ENCODE measurements at places on chromosomes 4 and X.
A peak's percentile ranks its signal among the peaks of the same experiment; 100 is the strongest.

GRCh38 chr4:95122001-95122400 lies 364.2 kb downstream of the BMPR1B start:
- DNase-seq = no peak

- no peak for DNase-seq
Measured at GRCh38 chr4:185801471-185801870, 10.5 kb downstream of the SORBS2 start.

DNA sequence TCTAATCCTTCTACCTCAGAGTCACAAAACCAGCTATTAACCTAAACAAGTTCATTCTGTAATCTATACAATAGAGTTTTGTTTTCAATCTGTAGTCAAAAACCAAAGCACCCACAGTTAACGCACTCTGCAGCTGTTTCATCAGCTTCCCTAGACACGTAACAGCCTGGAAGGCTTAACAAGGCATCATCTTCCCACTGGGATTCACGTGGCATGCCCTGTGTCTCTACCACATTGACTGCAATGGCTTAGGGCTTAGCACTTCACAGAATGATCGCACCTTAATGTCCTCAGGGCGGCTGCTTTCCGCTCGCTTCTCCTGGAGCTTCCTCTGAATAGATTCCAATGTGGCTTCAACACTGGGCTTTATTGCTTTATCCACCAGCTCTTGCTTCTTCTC lies 49.7 kb upstream of the NAP1L5 start:
- no peak for DNase-seq

DNA sequence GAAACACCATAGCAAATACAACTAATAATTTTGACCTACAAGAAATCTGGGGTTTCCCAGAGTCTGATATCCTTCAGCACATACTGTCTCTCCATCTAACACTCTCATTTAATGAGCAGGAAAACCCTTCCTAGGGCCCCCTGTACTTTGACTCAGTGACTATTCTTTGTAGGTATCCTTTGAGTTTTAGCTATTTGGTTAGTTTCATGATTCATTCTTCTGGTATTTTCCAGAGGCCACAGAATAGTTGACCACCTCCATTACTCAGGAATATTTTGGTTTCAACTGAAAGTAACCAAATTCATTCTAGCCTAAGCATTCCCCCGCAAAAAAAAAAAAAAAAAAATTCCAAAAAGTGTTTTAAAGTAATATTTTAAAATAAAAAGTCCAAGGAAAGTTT lies 140.0 kb downstream of the IDS start:
- DNase-seq = no peak

DNA sequence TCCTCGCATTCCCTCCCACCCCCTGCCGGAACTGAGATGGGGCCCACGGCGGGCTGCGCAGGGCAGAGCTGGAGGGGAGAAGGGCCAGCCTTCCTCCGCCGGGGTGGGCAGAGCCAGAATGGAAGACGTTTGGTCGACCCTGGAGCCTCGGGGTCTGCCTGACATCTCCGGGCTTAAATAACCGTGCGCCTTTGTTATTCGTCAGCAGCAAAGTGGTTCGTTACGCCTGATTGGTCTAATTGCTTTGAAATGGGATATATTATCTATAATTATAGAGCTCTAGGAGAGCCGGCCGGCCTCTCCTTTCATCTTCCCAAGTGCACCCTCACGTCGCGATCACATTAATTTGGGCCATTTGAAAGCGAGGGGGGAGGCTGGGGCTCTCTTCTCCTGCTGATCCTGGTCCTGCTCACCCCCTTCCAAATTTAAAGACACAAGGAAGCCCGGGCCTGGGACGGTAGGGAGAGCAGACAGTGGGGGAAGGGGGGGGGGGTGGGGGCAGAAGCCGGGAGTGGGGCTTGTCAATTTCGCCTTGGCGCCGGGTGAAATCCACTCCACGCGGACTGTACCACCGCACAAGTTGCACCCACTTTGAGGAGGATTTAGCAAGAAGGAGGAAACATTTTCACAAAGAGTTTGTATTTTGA lies 4.7 kb upstream of the MSX1 start:
- DNase-seq = no peak

DNA sequence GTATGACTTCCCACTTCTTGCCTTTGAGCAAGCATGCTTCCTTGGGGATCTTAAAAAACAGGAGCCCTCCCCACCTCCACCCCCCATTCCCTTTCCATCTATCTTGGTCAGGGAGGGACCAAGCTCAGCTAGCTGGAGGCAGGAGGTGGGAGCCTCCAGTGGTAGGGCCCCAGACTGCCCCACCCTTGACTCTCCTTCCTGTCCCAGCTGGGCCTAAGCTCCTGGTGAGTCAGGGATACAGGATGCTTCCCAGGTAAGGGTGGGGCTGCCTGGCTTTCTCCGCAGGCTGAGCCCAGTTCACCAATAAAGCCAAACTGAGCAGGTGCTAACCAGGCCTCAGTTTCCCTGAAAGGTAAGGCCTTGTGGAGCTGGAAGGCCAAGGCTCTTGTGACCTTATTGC lies 15.2 kb downstream of the EFNB1 start:
- no peak for DNase-seq

DNA sequence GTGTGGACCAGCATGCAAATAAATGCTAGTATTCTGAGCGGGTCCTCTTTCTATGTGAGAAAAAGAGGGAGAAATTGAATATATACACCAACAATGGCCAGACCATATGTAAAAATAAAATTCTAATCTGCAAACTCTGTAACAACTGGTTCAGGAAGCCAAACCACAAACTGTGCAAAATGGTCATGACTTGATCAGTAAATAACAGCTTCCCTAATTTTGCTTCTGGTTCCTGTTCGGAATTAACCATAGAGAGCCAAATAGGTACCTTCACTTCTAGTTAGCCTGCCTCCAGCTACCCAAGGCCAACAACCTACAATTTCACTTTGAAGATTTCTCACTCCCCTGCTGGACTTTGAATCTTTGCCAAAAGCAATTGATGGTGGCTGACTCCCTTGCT lies 1313.2 kb downstream of the ADGRL3 start:
- no peak for DNase-seq

DNA sequence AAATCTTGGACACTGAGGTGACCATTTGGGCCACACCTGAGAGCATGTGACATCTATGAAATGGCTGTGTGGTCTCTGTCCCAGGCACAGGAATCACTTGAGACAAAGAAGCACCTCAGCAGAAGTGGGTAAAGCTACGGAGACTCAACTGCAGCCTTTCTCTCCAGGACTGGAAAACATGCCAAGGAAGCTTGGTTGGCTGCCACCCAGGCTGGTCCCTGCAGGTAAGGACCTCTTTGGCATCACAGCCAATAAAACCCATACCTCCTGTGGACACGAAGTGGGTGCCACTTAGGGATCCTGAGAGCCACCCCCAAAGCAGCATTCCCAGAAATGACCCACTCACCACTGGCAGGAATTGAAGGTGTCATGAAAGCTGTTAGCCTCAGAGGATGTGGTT lies 74.6 kb downstream of the LEF1 start:
- DNase-seq = no peak

- DNase-seq = no peak
Measured at GRCh38 chrX:11445540-11445939, 152.3 kb downstream of the AMELX start.

GRCh38 chrX:102067966-102068723 lies 57.3 kb upstream of the TCEAL2 start:
- DNase-seq = peak; percentile 40

DNA sequence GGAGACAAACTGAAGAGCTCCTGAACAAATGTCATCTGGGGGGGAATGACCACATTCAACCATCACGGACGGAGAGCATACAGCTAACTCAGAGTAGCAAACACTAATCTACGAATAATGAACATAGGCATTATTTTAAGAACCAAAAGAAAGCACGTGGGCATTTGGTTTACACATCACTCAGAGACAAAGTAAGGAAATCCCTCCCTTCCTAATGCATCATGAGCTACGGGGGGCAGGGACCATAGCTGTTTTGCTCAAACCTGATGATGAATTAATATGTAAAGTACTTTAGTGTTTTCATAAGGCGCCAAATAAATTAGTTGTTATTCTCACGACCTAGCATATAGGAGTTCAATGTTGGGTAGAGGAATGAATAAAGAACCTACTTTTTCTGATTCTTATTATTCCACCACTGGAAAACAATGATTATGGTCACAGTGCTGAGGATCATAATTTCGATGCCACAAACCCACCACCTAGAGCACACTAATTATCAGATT lies 11.7 kb upstream of the TMEM156 start:
- DNase-seq = peak; percentile 32

GRCh38 chr4:151129796-151130195 lies 30.4 kb downstream of the RPS3A start:
- no peak for DNase-seq

DNA sequence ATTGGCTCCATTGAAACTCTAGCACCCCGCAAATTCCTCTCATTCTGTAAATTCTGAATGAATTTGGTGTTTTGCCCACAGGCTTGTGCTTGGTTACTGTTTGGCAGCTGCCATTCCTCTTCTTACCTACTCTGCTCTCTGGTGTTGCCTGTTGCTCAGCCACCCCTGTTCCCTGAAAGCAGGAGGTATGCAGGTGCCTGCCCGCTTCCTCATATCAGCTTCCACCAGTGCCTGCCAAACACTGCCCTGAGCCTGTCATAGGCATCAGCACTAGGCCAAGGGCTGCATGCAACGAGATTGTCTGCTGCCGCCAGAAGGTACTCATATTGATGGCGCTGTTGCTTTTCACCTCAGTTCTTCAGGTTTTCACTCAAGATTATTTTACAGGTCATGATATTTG lies 978.1 kb downstream of the C4orf33 start:
- no peak for DNase-seq

GRCh38 chrX:3514996-3515395 lies 168.5 kb upstream of the MXRA5 start:
- no peak for DNase-seq

GRCh38 chr4:127134490-127134889 lies 498.3 kb upstream of the INTU start:
- no peak for DNase-seq

DNA sequence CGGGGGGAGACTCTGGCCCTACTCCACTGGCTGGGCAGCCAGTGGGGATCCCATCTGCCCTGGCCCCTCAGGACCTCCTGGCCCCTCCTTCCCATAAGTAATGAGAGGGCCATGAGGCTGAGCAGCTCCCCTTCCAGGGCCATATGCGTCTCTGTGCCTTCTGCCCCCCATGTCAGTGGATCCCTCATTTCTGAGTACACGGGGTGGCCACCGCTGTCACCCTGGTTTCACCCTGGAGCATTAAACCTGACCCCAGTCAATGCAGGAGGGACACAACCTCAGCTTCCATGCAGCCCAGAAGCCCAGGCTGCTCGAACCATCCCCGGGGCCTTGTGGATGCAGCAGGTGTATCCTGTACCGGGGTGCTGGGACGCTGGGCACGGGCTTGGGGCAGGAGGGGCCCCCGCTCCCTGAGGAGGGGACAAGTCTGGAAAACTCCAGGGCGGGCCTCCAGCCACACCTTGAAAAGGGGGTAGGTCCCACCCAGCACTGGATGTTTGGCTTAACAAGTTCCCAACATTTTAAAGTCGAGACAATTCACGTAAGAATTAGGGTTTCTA lies 24.2 kb downstream of the ATP5ME start:
- no peak for DNase-seq

DNA sequence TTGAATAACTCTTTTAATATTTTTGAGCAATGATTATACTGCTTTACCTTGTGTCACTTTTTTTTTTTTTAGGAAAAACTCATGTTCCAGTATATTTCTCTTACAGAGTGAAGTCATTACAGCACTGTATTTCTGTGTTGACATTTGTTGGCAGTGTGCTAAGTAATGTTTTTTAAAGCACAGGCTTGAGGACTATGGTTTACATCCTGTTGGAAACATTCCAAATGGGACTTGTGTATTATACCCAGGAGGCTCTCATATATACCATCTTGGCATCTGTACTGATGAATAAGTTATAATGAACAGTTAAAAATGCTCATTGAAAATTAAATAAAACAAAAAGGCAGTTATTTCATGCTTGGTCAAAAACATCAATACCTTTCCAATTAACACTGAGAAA lies 33.8 kb downstream of the CEP44 start:
- no peak for DNase-seq

DNA sequence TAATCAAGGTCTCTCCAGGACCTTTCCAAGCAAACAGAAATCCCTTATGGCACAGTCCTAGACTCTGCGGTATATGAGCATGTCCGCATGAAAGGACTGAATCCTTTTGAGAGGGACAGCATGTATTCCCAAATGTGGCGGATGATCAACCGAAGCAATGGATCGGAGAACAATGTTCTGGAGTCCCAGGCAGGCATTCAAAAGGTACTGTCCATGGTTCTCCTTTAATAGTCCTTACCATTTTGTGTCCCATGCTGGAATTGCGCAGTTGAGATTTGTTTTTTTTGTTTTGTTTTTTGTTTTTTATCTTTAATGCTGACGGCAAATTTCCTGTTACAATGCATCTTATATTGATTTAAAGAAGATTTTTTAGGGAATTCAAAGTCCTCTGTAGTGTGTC lies 313.3 kb upstream of the ATOH1 start:
- no peak for DNase-seq

DNA sequence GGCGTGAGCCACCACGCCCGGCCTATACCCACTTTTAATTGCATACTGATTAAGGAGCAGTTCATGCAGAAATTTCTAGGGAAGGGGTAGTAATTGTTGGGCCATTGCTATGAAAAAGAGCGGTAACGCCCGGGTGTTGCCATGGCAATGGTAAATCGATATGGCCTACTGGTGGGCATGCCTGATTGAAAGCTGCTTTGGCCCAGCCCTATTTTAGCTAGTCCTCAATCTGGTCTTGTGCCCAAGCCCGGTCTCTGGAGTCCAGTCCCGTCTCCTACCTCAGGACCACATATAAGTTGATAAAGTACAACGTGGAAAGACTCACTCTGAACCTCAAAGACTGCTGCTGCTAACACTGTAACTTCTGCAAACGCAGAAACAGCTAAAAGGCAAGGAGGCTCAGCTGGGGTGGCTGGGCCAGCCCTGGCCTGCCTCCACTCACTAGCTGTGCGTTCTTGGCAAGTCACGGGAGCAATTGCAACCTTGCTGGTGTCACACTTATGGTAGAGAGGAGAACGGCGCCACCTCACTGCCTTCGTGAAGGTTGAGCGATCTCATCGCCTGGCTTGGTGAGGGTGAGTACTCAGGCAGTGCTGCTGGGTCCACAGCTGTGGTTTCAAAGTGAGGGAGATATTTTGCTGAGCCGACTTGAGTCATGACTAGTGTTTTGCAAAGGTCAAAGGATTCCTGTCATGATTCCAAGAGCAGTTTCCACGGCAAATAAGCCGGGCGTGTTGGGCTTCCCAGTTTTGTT lies 57.0 kb upstream of the GRPEL1 start:
- DNase-seq = no peak

DNA sequence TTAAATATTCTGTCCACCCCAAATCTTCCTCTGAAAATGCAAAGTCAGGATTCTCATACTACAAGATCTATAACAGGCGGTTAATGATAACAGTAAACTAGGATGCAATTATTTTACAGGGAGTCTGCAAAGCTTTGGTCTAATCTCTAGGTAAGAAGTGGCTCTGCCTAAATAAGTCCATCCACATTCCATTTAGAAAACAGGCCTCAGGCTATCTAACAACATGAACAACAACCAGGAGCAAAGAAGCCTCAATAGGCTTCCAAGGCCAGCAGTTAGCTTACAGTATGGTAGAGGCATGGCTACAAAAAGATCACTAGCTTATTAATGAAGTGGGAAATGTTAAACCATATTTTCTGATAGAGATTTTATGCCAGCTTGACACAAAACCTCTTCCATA lies 6.4 kb downstream of the MAB21L2 start:
- no peak for DNase-seq

- no peak for DNase-seq
Measured at GRCh38 chr4:5711479-5712184, 631 bp downstream of the EVC start.

Measured in CD4-positive, alpha-beta T cell treated with Interleukin-17A for 4 hours (primary cell).